Activated CD4-positive, CD25-positive, alpha-beta regulatory T cell (primary cell): ENCODE measurements at places on chromosomes 4 and X.

- no peak for DNase-seq
Measured at GRCh38 chr4:7781366-7781765, 158.3 kb downstream of the AFAP1 start.

DNA sequence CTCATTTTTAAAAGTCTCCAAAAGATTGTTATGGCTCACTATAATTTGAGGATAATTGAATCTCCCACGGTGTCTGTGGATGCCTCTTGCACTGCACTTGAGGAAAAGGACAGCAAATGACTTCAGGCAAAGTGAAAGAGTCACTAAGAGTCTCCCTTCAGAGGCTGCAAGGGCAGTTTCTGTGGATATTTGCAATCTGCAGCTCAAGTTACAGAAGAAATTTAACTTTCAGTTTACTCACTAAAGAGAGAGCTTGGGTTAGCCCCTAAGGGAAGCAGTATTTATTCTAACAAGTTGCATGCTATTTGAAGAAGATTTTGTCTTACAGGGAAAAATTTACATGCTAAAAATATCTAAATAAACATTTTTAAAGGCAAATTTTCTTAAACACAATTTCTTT lies 912.0 kb upstream of the TENM3 start:
- no peak for DNase-seq

GRCh38 chrX:65601126-65601525 lies 66.3 kb upstream of the MSN start:
- no peak for DNase-seq

- DNase-seq, result no peak
Measured at GRCh38 chr4:143431526-143432257, 81.8 kb upstream of the SMARCA5 start.

DNA sequence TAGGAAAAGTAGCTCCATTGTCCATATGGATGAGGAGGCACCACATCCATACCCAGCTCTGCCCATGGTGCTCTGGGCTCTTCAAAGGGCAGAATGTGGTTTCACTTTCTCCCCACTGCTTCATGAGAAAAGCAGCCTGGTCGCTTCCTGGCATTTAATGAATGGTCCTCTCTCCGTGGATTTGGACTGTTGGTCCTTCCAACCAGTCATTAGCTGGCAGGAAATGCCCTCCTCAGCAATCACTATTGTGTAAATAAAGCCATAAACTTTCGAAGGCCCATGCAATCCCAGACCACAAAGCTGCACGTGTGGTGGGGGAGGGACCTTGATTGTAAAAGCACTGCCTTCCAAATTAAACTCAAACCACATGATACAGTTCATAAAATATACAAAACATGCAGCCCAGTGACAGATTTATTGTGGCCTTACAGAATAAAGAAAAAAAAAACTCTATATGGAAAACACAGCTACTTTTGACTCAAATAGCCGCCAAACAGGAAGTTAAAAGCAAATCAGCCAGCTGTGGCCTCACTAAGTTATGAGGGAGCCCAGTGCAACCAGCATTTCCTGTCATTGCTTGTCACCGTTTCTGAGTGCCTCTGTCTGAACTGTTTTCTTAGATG lies 8.1 kb downstream of the MBNL3 start:
- peak; percentile 1 for DNase-seq

DNA sequence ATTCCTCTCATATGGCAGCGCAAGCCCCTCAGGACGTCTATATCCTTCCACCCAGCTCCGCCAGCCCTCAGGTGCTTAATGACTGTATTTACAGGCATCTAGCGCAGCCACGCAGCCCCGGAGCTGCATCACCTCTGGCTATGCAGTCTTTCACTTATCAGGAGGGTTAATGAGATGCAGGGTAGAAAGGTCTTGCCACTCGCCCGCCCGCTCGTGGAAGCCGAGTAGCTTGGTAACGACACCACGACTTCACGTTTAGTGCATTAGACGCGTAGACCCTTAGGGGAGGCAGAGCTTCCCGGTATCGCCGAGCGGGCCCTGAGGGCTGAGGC lies 1.5 kb upstream of the SLC16A2 start:
- DNase-seq, result no peak

- no peak for DNase-seq
Measured at GRCh38 chr4:61543976-61544375, 343.9 kb downstream of the ADGRL3 start.

DNA sequence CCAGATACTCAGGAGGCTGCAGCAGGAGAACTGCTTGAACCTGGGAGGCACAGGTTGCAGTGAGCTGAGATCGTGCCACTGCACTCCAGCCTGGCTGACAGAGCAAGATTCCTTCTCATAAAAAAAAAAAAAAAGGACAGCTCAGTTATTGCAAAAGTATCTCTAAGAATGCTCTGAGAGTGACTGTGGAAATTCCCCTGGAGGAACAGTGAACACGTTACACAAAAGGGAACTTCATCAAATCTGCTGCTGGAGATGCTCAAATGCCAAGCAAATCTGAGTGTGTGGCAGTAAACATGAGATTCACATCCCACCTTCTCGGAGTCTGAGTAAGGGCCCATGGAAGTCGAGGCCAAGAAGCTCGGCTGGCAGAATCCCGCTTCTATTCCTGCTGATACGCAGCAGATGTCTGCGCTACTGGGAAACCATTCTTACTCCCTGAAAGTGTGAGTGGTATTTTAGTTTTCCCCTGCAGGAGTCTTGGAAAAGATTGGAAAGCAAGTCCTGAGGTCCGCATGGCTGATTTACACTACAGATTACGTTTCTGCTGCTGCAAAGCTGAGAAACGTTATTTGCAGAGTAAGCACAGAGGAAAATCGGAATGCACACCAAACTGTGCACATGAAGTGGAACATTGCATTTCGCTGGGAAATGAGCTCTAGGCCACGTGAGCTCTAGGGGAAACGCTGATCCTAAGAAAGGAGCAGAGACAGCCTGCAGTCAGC lies 162.9 kb downstream of the NSUN7 start:
- DNase-seq, result no peak

DNA sequence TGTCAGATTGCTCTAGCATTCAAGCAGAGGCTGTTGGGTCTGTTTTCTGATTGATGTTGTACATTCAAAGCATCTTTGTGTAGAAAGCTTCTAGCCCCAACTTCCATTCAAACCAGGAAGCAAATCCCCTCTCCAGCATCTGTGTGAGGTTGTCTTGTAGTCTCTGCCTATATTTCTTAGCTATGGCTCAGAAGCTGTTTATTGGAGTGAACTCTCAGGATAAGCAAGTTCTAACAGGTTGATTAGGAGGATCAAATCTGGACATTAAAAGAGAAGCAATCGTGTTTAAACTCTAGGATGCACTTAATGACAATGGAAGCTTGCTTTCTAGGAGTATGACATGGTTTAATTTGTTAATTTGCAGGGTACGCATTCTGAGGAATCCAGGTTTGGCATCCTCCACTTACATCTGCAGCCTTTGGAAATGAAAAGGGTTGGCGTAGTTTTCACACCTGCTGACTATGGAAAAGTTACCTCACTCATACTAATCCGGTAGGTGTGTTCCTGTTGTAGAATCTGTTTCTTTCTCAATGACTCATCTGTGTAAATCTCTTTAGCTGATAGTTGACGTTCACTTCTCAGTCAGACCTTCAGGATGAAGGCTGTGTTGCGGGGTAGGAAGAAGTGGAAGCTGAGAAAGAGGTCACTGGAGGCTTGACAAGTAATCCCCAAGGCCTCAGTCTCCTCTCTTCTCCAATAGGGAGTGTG lies 88.0 kb upstream of the TLR2 start:
- no peak for DNase-seq

GRCh38 chr4:83335701-83336100 lies 1.1 kb upstream of the HPSE start:
- no peak for DNase-seq

- DNase-seq, result no peak
Measured at GRCh38 chr4:48639807-48640206, 140.3 kb downstream of the FRYL start.

GRCh38 chrX:153685751-153686696 lies 1.7 kb upstream of the SLC6A8 start:
- no peak for DNase-seq

DNA sequence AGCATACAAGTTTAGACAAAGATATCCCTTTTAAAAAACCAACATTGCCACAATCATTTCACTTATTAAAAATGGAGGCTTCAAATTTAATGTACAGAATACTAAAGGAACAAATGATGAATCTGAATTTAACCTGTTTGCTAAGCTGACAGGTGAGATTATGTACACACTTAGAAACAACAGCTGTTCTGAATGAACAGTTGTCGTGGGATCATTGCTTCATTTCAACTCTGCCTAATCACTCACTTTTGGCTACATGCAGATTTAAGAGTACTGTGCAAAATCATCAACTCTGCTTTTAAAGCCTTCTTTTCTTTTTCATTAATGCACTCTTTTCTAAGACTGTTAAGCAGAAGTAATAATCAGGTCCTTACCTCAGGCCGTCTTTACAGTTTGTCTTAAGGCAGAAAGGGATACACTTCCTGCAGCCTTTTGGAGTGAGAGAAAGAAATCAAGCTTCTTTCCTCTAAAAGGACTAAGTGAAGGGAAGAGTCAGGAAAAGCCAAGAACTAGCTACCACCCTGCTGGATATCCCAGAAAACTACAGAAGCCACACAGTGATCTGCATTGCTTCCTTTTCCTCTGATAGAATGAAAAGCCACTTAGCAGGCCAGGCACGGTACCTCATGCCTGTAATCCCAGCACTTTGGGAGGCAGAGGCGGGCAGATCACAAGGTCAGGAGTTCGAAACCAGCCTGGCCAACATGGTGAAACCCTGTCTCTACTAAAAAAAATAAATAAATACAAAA lies 54.7 kb upstream of the NPNT start:
- DNase-seq, result no peak

- no peak for DNase-seq
Measured at GRCh38 chr4:100369871-100370270, 148.0 kb downstream of the EMCN start.

GRCh38 chr4:183276106-183276505 lies 44.0 kb downstream of the CLDN22 start:
- DNase-seq, result no peak

DNA sequence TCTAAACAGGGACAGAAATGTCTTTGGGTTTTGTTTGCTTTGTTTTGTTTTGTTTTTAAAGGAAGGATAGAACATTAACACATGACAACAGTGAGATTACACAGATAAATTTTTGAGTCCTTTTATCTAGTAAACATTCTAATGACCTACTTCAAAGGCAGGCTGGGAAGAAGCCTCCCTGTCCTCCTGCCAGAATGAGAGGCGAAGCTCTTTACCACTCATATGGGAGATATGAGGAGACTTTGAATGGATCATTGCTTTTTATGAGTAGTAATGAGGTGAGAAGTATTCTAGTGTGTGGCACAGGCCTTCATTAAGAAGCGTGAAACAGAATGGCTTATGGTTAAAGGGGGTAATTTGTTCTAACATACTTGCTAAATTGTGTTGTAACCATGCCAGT lies 172.0 kb downstream of the FBXO8 start:
- DNase-seq, result no peak

DNA sequence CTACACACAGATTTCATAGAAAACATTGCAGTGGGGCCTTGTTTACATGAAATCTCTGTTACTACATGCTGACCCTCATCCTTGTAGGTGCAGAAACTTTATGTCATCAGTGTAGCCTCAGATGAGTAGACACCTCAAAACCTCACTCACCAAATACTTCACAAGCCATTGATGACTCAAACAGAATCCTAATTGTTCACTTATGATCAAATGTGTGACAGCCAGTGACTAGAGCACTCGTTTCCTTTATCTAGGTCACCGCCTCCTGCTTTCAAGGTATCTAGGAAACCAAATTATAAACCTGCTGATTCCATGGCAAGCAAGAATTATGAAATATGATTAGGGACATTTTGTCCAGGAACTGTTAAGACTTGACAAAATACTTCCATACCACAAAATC lies 255.8 kb upstream of the GPRIN3 start:
- no peak for DNase-seq
